ENCODE measurements at places on chromosomes 5 and 9. TPM values are rescaled to one million over a fixed set of nuclear protein-coding genes. Genes with fewer than 3 reads are reported as not detected.

GRCh38 chr5:38259809-38260160, 1.4 kb downstream of the EGFLAM start:
- DNase-seq: no peak

DNA sequence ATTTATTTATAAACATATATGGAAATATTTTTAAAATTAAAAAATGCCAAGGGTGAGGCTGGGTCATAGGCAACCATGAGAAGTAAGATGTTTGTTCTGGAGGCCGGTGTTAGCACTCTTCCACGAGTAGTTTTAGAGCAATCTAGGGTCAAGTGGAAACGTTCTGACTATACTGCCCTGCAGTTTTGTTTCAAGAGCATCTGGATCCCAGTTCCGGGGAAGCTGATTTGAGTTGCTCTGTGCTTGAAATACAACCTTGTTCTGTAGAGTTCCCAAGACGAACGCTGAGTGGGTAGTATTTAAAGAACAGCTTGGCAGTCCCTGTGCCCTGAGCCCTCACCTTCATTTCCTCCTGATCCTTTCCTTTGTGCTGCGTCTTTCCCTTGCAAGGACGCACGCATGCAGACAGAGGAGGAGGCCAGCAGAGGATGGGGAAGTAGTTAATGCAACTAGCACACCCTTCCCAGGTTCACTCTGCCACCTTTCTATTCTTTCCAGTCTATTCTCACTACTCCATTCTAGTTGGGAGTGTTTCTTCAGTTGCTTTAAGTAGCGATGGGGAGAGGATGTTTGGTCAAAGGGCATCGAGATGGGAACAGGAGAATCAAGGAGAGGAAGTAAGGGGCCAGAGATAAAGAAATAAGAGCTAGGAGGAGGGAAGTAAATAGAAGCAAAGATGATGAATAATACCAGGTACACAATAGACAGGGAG, 68.3 kb upstream of the ZSWIM6 start:
- DNase-seq: peak; percentile 24

GRCh38 chr5:77777281-77777892, 1.2 kb upstream of the TBCA start:
- no peak for DNase-seq

DNA sequence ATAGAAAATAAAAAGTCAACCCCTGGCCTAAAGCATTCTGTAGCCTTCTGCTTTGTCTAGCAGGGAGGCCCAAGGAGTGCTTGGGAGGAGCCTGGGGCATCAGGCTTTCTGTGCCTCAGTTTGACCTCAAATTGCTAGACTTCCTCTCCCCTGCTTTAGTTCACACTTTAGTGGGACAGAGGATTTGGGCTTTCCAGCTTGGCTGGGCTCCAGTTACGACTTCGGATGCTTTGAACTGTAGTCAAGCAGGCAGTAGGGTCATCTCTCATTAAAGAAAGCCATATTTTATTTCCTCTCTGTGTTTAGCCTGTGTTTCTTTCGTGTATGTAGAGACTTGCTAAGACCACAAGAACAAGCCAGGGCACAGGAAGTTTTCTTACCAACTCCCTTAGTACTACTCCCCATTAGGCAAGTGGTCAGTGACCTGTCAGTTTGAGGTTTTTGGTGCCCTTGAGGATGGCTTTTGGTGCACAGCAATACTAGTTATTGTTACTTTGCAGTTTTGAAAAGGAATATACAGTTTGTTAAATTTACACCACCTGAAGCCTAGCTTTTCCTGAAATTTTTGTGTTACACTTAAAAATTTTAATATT, 334.7 kb downstream of the NDUFS4 start:
- no peak for DNase-seq

DNA sequence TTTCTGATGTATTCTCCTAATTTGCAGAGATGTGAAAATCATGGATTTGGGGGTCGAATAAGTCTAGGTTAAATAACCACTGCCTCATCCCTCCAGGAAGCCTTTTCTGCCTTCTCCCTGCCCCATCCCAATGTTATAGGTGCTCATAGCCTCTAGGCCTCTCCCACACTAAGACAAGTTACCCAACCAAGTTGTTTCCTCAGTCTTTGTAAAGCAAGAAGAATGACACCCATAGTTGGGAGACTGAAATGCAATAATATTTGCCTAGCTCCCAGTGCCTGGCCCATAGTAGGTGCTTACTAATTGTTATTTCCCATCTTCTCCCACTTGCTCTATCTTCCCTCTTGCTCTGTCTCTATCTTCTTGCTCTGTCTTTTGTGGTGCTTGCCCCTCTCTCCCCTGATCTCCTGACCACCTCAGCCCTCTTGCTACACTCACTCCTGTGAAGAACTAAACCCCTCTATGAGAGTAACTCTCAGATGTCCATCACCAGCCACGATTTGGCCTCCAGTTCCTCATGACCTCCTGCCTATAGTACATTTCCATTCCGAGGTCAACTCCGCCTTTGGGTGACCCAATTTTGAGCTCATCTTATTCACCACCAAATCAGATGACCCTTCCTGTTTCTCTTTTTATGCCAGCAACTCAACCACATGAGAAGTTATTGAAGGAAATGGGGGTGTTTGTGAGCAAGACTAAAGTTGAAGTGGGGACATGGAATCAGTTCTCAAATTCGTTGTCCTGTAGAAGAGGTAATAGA, 7.0 kb downstream of the AFAP1L1 start:
- DNase-seq: no peak

DNA sequence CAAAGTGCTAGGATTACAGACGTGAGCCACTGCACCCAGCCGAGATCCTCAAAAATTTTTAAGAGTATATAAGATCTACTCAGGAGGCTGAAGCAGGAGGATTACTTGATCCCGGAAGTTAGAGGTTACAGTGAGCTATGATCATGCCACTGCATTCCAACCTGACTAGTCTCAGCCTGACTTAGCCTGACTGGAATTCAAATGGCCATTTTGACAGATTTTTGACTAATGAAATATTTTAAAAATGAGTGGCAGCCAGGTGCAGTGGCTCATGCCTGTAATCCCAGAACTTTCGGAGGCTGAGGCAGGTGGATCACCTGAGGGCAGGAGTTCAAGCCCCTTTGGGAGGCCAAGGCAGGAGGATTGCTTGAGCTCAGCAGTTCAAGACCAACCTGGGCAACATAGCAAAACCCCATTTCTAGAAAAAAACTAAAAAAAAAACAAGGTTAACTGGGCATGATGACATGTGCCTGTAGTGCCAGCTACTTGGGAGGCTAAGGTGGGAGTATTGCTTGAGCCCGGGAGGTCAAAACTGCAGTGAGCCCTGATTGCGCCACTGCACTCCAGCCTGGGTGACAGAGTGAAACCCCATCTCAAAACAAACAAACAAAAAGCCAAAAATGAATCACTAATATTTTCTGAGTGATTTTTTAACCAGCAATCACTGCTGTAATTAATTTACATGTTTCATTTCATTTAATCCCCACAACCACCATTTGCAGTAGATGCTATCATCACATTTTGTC, 16.6 kb downstream of the ATOX1 start:
- DNase-seq: no peak

- no peak for DNase-seq
Measured at GRCh38 chr5:83577036-83577636, 105.6 kb downstream of the VCAN start.

- no peak for DNase-seq
Measured at GRCh38 chr5:96459313-96460121, 26.5 kb upstream of the PCSK1 start.

DNA sequence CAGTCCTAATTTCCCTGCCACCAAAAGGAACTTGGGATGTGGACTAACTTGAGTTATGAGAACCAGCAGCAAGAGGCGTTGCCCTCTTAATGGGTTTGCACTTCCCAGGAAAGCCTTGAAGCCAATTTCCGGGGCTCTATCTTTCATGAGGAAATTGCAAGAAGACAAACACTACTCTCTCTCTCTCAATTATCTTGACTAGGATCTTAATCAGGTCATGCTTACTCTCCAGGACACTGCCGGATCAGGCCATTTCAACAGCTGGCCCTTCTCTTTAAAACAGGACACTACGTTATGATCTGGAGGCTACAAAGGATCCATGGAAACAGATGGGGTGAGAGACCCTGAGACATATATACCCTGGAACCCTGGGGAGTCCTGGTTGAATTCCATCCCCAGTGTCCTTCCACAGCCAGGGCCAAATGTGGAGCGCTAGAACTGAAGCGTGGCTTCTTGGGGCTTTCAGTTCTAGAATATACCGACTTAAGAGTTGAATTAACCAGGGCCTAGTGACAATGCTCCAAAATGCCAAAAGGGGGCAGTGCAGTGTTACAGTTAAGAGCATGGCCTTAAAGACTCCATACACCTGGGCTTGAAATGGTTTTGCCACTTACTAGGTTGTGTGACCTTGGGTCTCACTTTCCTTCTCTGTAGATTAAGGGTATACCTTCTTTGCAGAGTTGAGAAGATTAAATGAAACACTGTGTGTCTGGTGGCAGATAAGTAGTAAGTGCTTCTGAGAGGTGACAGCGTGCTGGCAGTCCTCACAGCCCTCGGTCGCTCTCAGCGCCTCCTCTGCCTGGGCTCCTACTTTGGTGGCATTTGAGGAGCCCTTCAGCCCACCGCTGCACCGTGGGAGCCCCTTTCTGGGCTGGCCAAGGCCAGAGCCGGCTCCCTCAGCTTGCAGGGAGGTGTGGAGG, 21.1 kb downstream of the FAM219A start:
- peak; percentile 56 for DNase-seq

DNA sequence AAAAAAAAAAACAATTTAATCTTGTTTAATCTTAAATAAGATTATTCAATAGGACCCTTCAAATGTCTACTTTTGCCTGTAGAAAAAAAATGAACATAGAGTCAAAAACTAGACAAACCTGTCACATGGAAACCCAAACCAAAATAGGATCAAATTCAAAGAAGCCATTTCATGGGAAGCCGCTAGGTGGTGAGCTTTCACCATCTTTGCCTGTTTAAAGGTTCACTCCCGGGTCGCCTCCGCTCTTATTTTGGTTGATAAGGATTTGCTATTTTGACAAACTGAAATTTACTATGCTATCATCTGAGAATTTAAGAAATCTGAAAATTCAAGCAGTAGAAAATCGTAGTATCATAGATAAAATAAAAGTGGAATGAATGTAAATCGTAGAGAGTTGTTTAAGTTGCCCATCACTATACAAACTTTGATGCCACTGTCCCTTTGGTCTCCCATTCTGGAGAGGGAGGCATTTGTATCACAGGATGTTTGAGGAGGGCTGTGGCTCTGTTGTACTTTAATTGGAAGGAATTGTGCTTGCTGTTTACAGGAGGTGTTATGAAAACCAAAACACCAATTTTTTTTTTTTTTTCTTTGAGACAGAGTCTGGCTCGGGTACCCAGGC, 43.5 kb upstream of the DNAH5 start:
- DNase-seq: peak; percentile 66

DNA sequence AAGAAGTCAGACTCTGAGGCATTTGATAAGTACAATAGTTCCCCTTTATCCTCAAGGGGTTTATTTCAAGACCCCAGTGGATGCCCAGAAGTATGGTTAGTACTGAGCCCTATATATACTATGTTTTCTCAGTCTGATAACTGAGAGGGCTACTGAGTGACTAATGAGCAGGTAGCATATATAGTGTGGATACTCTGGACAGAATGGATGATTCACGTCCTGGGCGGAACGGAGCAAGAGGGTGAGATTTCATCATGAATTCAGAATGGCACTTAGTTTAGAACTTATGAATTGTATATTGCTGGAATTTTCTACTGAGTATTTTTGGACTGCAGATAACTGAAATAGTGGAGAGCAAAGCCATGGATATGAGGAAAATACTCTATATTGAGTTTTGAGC, 457.6 kb downstream of the PLK2 start:
- DNase-seq: no peak

DNA sequence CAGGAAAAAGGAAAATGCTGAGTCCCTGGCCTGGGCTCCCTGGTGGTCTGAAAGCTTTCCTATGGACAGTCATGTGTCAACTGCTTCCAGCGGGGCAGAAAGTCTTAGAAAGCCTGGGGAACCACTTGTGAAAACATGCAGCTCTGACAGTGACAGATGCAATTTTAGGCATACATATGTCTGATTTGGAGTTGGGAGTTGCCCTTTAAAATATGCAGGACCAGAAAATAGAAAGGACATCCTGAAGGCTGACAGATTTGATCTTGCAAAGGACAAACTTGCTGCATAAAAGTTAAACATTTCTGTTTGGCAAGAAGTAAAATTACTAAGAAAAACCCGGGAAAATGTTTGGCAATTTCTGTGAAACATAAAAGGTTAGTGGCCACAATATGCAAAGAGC, 23.8 kb downstream of the GADD45G start:
- no peak for DNase-seq

- DNase-seq: no peak
Measured at GRCh38 chr5:146588331-146589027, 72.5 kb upstream of the GPR151 start.

GRCh38 chr5:132392978-132393825, 23.7 kb downstream of the SLC22A5 start:
- no peak for DNase-seq

DNA sequence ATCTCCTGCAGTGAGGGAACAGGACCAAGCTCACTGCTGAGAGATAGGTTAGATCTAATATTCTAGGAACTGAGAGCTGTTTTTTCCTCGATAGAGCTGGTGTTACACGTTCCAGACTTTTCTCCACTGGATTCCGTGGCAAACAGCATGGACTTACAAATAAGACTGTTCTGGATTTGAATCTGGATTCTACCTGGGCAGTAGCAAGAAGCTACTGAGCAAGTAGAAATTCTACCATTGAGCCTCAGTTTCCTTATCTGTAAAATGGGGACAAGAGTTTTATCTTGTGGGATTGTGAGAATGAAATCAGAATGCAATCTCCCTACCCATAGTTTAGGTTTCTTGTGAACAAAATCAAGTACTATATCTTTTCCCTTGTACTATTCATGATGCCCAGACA, 238.7 kb upstream of the TRIM32 start:
- no peak for DNase-seq

Gene PCA3
- total RNA-seq: 0.62 TPM

Gene CACNA1B
- total RNA-seq: 2.0 TPM

Gene LCN2
- not detected for total RNA-seq

Gene TSLP
- total RNA-seq: 1.5 TPM

Data from endothelial cell (in vitro differentiated cells).